ENCODE measurements at places on chromosomes 16 and 17. TPM values are rescaled to one million over a fixed set of nuclear protein-coding genes. Genes with fewer than 3 reads are reported as not detected.

EMP2 gene
- total RNA-seq = 110 TPM

- H3K36me3 ChIP-seq = peaks cover 16% of the 10 kb centered on the region
- H3K27ac ChIP-seq = no peak overlapping the region
- H3K4me1 ChIP-seq = no peaks in the 10 kb centered on the region
- no peak overlapping the region for H3K4me3 ChIP-seq
- H3K27me3 ChIP-seq = no peaks in the 10 kb centered on the region
Observed at GRCh38 chr16:3321816-3322215, 16.5 kb downstream of the ZNF75A start.

- H3K4me1 ChIP-seq = no peaks in the 10 kb centered on the region
- DNase-seq = no peak
- H3K27me3 ChIP-seq = no peaks in the 10 kb centered on the region
- H3K27ac ChIP-seq = peak overlapping the region; percentile 73
- H3K4me3 ChIP-seq = no peak overlapping the region
Observed at GRCh38 chr17:31788571-31788946, 70.5 kb downstream of the COPRS start.

SKAP1 gene
- total RNA-seq = 2.6 TPM

ATP2A1 gene
- total RNA-seq = 0.42 TPM

C17orf113 gene
- 0.21 TPM for total RNA-seq

KRTAP2-3 gene
- total RNA-seq = not detected

GRCh38 chr17:14605267-14605599 is 304.4 kb downstream of the HS3ST3B1 start:
- no peak for DNase-seq
- no peaks in the 10 kb centered on the region for H3K27me3 ChIP-seq

GRCh38 chr17:76004750-76005262 is 4.2 kb downstream of the CDK3 start:
- no peak overlapping the region for H3K27ac ChIP-seq
- no peaks in the 10 kb centered on the region for H3K36me3 ChIP-seq
- no peaks in the 10 kb centered on the region for H3K27me3 ChIP-seq
- no peak for DNase-seq

TMIGD1 gene
- not detected for total RNA-seq

- H3K4me3 ChIP-seq = no peak overlapping the region
- H3K36me3 ChIP-seq = no peaks in the 10 kb centered on the region
- peaks cover 28% of the 10 kb centered on the region for H3K4me1 ChIP-seq
- no peaks in the 10 kb centered on the region for H3K27me3 ChIP-seq
- no peak for DNase-seq
- no peak overlapping the region for H3K27ac ChIP-seq
Observed at GRCh38 chr17:4318596-4318995, 47.9 kb downstream of the UBE2G1 start.

DNA sequence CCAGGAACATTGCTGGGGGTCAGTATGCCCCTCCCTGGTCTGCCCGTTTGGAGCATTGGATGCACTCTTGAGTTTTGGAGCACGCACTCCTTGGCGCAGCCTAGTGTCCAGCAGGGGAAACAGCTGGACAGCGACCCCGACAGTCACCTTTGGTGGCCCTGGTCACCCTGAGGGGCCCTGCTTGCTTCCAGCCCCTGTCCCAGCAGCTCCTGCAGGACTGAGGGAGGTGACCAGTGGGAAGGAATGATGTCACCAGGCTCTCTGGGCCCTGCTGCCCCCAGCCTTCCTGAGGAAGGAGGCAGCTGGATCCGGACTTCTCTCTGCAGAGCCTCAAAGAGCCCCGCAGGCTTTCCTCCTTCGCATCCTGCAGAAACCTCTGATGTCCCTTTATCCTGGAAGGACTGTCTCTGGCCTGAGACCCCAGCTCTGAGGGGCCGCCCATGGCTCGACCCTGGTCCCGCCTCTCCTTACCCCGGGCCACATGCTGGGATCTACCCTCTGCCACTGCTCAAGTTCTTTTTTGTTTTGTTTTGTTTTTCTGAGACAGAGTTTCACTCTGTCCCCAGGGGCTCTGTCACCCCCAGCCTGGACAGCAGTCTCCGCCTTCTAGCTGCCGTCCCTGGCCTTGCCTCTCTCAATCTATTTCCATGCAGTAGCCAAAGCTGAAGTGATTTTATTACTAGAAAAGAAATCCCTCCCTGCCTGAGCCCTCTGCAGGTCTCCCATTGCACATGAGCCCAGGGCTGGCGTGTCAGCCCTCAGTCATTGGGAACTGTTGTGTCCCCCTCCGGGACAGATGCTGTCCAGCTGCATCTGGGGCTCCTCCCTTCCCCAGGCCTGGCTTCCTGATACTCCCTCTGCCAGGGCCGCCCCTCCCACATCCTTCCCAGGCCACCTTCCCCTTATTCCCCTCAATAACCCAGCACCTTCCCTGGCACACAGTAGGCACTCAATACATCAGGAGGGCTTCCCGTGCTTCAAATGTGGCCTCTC is 11.6 kb downstream of the ZSCAN10 start:
- H3K4me3 ChIP-seq = peak overlapping the region; percentile 60
- H3K27ac ChIP-seq = no peak overlapping the region
- peaks cover 5% of the 10 kb centered on the region for H3K4me1 ChIP-seq
- no peak for DNase-seq
- H3K27me3 ChIP-seq = no peaks in the 10 kb centered on the region

DNA sequence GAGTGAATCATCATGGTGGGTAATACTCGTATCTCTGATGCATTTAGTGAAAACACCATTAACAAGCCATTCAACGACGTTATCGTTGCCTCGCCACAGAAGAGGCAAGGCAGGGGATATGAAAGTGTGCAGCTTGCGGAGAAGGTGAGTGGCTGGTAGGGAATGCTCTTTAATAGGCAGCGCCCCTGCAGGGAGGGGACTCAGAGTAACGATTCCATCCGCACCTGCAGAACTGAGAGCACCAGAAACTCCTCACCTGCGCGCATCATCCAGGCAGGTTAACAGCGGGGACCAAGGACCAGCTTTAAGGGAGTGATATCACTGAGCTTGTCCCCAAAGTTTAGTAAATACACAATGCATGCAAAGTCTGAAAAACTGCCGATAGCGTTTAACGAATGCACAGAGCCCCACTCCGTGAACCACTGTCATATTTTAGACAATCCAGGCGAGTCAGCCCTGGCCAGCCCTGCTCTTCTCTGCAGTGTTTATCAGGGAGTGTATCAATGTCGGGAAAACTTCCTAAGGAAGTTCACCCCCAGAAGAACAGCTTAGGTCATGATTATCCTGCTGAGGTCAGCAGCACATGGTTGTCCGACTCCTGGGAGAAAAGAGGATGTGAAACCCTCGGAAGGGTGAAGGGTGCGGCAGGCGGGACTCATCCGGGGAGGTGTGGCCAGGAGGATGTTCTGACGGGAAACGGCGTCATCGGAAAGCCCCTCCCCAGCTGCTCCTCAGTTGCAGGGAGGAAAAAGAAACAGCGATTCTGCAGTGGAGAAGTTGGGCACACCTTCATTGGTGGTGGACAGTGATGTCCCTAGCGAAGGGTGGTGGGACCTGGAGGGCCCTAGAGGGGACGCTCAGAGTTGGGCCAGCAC is 68.5 kb upstream of the DNAH17 start:
- peak overlapping the region; percentile 32 for H3K27ac ChIP-seq
- peak; percentile 28 for DNase-seq
- no peaks in the 10 kb centered on the region for H3K36me3 ChIP-seq
- H3K4me3 ChIP-seq = no peak overlapping the region
- H3K27me3 ChIP-seq = no peaks in the 10 kb centered on the region
- no peaks in the 10 kb centered on the region for H3K4me1 ChIP-seq

PRSS33 gene
- total RNA-seq = not detected

HS3ST3A1 gene
- 1.5 TPM for total RNA-seq

- no peaks in the 10 kb centered on the region for H3K4me1 ChIP-seq
- DNase-seq = no peak
- no peak overlapping the region for H3K4me3 ChIP-seq
- no peaks in the 10 kb centered on the region for H3K36me3 ChIP-seq
Observed at GRCh38 chr16:88905563-88905962, 39.1 kb upstream of the PABPN1L start.

- no peaks in the 10 kb centered on the region for H3K36me3 ChIP-seq
- DNase-seq = no peak
- H3K27ac ChIP-seq = no peak overlapping the region
- H3K4me1 ChIP-seq = peaks cover 21% of the 10 kb centered on the region
- H3K27me3 ChIP-seq = no peaks in the 10 kb centered on the region
Observed at GRCh38 chr16:68444056-68444657, 4.2 kb downstream of the SMPD3 start.

GRCh38 chr16:88375236-88375975 is 7.4 kb upstream of the ZNF469 start:
- H3K4me3 ChIP-seq = no peak overlapping the region
- no peak for DNase-seq
- no peaks in the 10 kb centered on the region for H3K4me1 ChIP-seq
- H3K36me3 ChIP-seq = no peaks in the 10 kb centered on the region
- H3K27ac ChIP-seq = no peak overlapping the region

GRCh38 chr16:84446084-84446483 is 58.4 kb downstream of the MEAK7 start:
- H3K36me3 ChIP-seq = no peaks in the 10 kb centered on the region
- H3K27ac ChIP-seq = no peak overlapping the region
- no peaks in the 10 kb centered on the region for H3K4me1 ChIP-seq

ZSCAN10 gene
- total RNA-seq = not detected

P2RX1 gene
- 7.3 TPM for total RNA-seq

SEZ6L2 gene
- total RNA-seq = 1.4 TPM

GRCh38 chr16:66004699-66005098 is 361.8 kb upstream of the CDH5 start:
- DNase-seq = no peak
- no peak overlapping the region for H3K27ac ChIP-seq
- H3K4me1 ChIP-seq = no peaks in the 10 kb centered on the region

ITPRIPL2 gene
- total RNA-seq = 118 TPM

GRCh38 chr17:15124746-15125145 is 140.4 kb downstream of the PMP22 start:
- DNase-seq = no peak
- H3K27ac ChIP-seq = no peak overlapping the region
- no peaks in the 10 kb centered on the region for H3K4me1 ChIP-seq

CA7 gene
- total RNA-seq = not detected

- H3K27ac ChIP-seq = no peak overlapping the region
- H3K4me3 ChIP-seq = no peak overlapping the region
- H3K36me3 ChIP-seq = peaks cover 12% of the 10 kb centered on the region
- no peaks in the 10 kb centered on the region for H3K4me1 ChIP-seq
Observed at GRCh38 chr16:17134586-17134985, 336.2 kb downstream of the XYLT1 start.

NACA2 gene
- total RNA-seq = not detected

CD300A gene
- total RNA-seq = 7.7 TPM

DNA sequence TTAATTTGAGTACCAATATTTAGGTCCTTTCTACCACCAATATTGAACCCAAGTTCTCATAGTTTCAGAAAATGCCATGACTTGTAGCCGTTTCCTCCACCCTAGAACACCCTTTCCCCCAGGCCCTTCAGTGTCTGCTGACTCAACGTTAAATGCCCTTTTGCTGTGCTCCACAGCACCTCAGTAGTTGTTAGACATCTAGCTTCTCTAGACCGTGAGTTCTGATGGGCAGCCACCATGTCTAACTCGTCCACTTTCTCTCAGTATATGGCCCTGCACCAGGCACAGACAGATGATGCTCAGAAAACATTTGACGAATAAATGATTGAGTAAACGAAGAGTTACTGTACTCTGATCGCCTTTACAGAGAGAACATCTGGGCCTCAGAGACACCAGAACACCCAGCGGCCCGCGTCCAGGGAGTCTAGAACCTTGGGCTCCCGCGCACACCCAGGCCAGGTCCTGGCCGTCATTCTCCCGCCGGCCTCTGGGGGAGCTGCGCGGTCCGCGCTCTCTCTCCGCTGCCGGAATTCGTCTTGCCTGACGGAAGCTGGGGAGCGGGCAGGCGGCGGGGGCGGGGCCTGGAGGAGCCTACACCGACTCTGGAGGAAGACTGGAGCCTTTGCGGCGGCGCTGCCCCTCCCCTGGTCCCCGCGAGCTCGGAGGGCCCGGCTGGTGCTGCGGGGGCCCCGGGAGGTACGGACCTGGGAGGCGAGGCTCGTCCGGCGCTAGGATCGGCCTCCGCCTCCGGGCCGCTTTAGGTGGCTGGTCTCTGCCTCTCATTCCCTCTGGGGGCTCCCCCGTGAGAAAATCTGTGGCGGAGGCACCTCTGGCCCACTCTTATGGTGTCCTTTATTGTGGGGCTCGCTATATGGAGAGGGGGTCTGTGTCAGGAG is at the start of gene NKIRAS2:
Gene NKIRAS2 (plus strand): TSS at position 582 of the 896 bp plus-strand sequence. CDS start 1,488 bp downstream, outside the sequence.
- peaks cover 21% of the 10 kb centered on the region for H3K36me3 ChIP-seq
- peak; percentile 67 for DNase-seq
- H3K4me3 ChIP-seq = peak within 1 kb of the TSS; percentile 97
- peaks cover 29% of the 10 kb centered on the region for H3K4me1 ChIP-seq
- peak within 1 kb of the TSS; percentile 43 for H3K27ac ChIP-seq

DNA sequence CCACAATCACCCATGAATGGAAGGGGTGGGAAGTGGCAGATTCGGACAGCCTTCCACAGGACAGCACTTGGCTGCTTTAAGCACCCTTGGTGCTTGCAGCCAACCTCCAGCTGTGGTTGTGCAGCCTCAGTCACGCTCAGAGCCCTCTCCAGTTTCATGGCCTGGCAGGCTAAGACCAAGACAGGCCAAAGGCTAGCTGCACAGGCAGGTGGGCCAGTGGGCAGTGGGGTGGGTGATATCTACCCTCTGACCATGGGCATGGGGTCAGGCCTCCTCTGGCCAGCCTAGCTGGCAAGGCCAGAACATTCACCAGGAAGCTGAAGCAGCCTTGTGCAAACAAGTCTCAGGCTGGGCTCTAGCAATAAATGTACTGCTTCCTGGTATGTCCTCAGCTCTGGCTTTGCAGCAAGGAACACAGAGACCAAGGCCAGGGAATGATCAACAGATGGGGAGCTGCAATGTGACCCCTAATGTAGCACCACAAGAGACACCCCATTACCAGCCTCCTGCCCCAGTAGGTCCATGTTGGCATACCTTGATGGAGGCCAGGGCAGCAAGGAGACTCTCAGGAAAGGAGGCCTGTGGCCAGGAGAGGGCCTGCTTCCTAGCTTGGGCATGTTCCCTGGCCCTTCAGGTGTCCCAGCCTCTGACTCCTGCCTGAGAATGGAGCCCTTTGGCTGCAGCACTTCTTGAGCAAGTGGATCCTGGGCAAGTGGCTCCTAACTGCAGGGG is 20.9 kb downstream of the HSD11B2 start:
- no peak overlapping the region for H3K27ac ChIP-seq
- no peaks in the 10 kb centered on the region for H3K27me3 ChIP-seq
- no peak overlapping the region for H3K4me3 ChIP-seq
- peaks cover 17% of the 10 kb centered on the region for H3K36me3 ChIP-seq
- H3K4me1 ChIP-seq = peaks cover 3% of the 10 kb centered on the region
- DNase-seq = no peak

- H3K27ac ChIP-seq = no peak overlapping the region
- H3K4me3 ChIP-seq = peak overlapping the region; percentile 42
- no peaks in the 10 kb centered on the region for H3K36me3 ChIP-seq
- peaks cover 30% of the 10 kb centered on the region for H3K4me1 ChIP-seq
- no peaks in the 10 kb centered on the region for H3K27me3 ChIP-seq
Observed at GRCh38 chr16:27779641-27780164, 229.8 kb downstream of the KATNIP start.

LRRC37A2 gene
- 14.3 TPM for total RNA-seq

All from thoracic aorta (tissue), 2 donors.